ENCODE measurements at places on chromosomes 1 and 21. TPM values are rescaled to one million over a fixed set of nuclear protein-coding genes. Genes with fewer than 3 reads are reported as not detected.

GBP6 gene
- total RNA-seq: 0.16 TPM

RPL11 gene
- 1,128 TPM for total RNA-seq

SLC9C2 gene
- not detected for total RNA-seq

F11R gene
- 18.4 TPM for total RNA-seq

CHRNB2 gene
- total RNA-seq: not detected

GNG12 gene
- not detected for total RNA-seq

SPATA6 gene
- total RNA-seq: 0.95 TPM

TNFRSF14 gene
- total RNA-seq: 86.5 TPM

ANKRD65 gene
- total RNA-seq: not detected

CFAP74 gene
- total RNA-seq: not detected

LIPI gene
- total RNA-seq: not detected

ERO1B gene
- 1.6 TPM for total RNA-seq

NES gene
- not detected for total RNA-seq

C1QTNF12 gene
- 2.2 TPM for total RNA-seq

OR2T2 gene
- total RNA-seq: not detected

ITGB2 gene
- total RNA-seq: 503 TPM

TNFRSF4 gene
- total RNA-seq: 2.9 TPM

TTLL7 gene
- 1.1 TPM for total RNA-seq

PIGK gene
- 23.2 TPM for total RNA-seq

All from activated CD8-positive, alpha-beta T cell treated with anti-CD3 and anti-CD28 coated beads, Interleukin-2, amount 10 ng/mL, durations not matched to agents 7 days and 5 days (primary cell).